Activated CD4-positive, alpha-beta memory T cell treated with anti-CD3 and anti-CD28 coated beads for 36 hours (primary cell): ENCODE measurements at places on chromosomes 2 and 18. TPM values are rescaled to one million over a fixed set of nuclear protein-coding genes. Genes with fewer than 3 reads are reported as not detected.
A peak's percentile ranks its signal among the peaks of the same experiment; 100 is the strongest.

DNA sequence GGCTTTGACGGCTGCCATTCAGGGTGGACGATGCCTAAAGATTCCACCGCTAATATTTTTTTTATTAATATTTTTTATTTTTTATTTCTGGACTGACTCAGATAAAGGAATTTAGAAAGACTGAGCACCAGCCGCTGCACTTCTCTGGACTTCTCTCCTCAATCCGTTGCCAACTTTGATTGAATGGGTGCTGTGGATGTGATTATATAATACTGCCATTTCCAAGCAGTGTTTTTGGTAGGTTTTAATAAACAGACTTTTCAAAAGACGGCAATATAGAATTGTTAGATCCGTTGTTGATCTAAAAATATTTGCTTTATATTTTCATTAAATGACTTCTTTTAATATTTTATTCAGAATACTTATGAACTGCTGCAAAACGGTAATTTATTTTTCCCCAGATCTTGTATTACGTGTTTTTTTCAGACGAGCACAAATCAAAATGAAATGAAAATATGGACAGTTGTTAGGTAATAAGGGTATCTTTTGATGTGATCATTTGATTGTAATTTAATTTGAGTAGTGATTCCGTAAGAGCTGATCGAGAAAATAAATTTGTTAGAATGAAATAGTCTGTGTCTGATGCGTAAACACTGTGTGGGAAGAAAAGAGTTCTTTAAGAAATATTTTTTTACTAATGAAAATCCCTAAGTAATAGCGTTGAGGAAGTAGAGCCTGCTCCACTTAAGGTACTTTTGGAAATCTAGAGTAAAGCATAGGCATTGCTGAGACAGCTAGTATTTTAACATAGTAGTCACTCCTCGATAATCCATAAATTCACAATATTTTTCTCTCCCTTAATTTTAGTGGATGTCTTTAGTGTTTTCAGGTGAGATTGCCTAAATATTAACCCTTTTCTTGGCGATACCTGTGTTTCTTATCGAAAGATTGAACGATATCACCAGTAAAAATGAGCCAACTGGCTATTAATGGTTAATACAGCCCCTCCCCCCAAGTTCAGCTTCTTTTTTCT lies 4.4 kb downstream of the POU3F3 start:
- no peak for DNase-seq

GRCh38 chr2:128422571-128422970 lies 103.9 kb upstream of the HS6ST1 start:
- DNase-seq = no peak

DNA sequence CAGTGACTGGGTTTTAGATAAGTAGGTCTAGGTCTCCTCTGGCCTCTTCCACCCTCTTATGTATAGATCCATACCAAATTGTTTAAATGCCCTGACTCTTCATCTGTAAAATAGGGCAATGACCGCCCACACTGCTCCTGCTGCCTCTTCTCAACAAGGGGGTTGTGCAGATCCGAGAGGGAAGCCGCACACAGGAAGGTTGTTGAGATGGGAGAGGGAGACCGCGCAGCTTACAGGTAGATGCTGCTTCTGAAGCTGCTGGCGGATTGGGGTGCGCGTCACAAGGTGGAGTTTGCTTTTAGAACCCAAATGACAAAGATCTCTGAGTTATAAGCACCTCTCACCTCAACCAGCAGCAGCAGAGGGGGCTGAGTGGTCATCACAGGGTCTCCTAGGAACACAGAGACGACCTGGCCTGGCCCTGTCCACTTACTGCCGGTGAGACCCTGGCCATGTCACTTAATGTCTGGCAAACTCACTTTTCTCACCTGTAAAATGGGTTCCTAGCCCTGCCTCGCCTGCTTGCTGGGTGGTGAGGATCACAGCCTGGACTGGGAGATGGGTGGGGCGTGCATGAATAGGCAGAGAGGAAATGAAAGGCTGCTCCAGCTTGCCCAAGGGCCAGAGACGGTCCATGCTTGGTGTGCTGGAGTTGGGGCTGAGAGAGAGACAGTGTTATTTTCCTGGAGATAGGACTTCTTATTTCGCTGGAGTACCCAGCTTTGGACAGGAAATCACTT lies 251.3 kb downstream of the EIPR1 start:
- no peak for DNase-seq

DNA sequence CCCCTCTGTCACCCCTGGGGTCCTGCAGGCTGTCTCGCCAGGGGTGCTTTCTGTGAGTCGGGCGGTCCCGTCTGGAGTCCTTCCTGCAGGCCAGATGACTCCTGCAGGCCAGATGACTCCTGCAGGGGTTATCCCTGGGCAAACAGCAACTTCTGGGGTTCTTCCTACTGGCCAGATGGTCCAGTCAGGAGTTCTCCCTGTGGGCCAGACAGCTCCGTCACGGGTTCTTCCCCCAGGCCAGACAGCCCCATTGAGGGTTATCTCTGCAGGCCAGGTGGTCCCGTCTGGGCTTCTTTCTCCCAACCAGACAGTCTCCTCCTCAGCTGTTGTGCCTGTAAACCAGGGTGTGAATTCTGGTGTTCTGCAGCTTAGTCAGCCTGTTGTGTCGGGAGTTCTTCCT lies 27.6 kb downstream of the ADNP2 start:
- DNase-seq = no peak

- no peak for DNase-seq
Observed at GRCh38 chr18:40524881-40525280, 1430.2 kb upstream of the PIK3C3 start.

GRCh38 chr18:64444819-64445218 lies 295.9 kb upstream of the LINC00305 start:
- no peak for DNase-seq

- peak; percentile 16 for DNase-seq
Observed at GRCh38 chr2:2647141-2647541, 316.1 kb upstream of the MYT1L start.

- DNase-seq = no peak
Observed at GRCh38 chr2:106044021-106044420, 150.1 kb downstream of the UXS1 start.

- DNase-seq = no peak
Observed at GRCh38 chr2:36578343-36579296, 19.3 kb downstream of the FEZ2 start.

DNA sequence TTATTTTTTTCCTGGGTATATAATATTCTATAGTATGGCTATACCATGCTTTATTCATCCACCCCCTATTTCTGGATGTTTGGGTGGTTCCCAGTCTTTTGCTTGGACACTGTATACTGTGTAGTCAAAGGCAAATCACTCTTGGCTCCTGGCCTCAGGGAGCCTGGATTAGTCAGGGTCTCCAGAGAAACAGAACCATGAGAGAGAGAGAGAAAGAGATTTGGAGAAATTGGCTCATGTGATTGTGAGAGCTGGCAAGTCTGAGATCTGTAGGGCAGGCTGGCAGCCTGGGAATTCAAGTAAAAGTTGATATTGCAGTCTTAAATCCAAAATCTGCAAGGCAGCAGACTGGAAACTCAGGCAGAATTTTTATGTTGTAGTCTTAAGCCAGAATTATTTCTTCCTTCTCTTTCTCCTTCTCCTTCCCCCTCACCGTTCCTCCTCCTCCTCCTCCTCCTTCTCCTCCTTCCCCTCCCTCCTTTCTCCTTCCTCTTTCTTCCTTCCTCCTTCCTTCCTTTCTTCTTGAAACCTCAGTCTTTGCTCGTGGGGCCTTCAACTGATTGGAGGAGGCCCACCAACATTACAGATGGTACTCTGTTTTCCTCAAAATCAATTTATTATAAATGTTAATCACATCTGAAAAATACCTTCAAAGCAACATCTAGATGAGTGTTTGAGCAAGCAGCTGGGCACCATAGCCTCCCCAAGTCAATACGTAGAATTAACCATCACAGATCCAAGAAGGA lies 33.0 kb downstream of the CTIF start:
- DNase-seq = no peak

- DNase-seq = no peak
Observed at GRCh38 chr18:68817584-68817983, 19.7 kb downstream of the CCDC102B start.

DNA sequence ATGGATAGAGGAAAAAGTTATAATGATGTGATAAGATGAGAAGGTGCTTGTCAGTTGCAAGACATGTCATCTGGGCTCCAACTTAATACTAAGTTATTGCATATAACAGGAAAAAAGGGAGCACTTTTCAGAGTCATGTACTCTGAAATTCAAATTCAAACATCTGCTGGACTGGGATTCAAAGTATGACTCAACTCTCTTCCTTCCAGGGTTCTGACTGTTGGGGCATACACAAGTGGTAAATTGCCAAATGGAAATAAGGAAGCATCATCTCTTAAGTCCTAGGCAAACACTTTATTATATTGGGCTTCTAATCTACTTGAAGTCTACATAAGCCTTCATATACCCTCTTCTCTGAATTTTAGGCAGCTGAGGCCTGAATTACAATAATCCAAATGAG lies 44.9 kb downstream of the ZBTB14 start:
- no peak for DNase-seq

GRCh38 chr2:213451542-213452239 lies 167.4 kb downstream of the SPAG16 start:
- DNase-seq = no peak

DNA sequence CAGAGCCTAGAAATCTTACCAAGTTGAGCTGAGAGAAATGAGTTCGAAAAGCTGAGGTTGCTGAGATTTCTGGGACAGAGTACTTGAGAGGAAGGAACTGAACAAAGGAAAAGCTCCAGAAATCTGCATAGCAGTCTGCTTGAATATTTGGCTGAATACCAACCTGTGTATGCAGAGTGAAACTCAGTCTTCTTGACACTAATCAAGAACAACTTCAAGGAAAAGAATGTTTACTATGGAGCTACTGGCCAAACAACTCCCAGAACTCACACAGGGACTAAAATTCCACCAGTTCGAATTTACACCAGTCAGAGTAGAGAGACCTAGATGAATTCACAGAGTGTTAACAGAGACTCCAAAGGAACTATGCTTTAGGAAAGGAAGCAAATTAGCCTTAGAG lies 66.5 kb downstream of the USP37 start:
- DNase-seq = no peak

DNA sequence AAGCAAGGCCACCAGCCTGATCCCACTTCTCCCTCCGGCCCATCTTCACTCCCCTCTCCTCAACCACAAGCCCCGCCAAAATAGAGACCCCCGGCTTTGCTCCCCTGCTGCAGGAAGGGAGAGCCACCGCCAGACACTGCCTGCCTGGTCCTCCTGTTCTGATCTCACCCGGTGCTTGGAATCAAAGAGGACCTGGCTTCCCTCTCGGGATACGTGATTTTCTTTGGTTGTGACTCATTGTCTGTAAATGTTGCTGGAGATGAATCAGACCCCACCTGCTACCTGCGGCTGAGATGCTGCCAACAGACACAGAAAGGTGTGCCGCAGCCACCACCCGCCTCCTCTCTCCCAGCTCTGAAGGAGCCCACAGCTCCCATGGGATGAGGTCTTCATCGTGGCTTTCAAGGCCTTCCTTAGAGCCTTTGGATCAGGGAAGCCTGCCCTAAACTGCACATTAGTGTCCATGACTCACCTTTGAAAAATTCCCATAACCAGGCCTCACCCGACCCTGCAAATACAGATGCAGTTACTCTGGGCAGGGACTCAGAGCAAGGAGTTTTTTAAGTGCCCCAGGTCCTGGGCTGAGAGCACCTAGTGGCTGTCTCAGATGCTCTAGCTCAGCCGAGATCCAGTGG lies 79.4 kb upstream of the ZNF532 start:
- no peak for DNase-seq

DNA sequence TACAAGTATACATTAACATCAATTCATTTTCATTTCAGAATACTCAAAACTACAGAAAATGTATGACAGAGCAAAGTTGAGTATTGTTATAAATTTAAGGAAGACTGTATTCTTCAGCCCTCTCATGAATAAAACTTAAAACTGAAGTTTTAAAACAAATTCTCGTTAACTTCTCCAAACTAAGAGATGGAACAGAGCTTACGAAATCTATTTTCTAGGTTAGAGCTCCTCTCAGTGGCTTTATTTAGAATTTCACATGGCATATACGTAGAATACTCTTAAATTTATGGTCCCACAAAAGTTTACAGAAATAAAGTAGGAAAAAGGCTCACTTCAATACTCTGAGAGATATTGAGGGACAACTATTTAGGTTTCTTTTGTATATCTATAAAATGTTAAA lies 612.1 kb downstream of the KCNJ3 start:
- no peak for DNase-seq

GRCh38 chr2:195392446-195393336 lies 264.3 kb upstream of the SLC39A10 start:
- no peak for DNase-seq

GRCh38 chr2:196592331-196592910 lies 47.1 kb upstream of the CCDC150 start:
- DNase-seq = no peak

DNA sequence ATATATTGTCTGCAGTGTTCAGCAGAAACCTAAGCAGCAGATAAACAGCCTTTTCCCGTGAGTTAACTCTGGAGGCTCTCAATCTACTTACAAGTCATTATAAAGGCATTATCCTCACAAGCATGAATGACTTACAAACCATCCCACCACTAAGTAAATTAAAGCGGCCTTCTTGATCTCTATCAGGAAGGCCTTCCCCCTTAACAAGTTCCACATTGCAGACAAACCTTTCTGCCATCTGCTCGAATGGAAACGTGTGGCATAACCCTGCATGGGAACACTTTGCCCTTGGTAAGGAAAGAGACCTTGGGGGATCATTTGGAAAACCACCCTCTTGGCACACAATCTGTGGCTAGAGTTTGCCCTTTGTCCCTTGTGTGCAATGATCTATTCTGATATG lies 199.5 kb downstream of the OSR1 start:
- DNase-seq = no peak

DNA sequence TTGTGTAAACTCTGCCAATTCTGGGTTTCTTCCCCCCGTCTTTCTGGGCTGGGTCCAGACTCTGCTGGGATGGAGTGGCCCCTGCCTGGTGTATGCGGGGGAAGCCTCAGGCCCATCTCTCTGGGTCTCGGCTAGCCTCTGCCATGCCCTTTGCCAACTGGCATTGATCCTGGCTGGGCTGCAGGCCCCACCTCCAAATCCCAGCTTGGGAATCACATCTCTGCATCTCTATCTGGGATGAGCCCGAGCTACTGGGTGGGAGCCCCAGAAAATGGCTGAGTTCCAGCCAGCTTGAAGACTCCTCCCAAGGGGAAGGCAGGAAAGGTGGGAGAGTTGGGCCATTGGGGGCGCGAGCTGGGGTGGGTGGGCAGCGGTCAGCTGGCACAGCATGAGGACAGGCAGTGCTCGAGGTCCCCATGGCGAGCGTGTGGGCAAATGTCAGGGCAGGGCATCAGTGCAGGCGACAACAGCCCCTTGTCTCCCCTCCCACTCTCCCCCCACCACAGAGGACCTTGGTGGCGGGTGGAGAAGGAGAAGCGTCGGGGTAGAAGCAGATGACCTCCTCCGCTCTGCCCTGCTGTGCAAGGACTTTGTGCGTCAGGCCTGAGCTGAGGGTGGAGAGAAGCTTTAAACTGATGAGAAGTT lies 139.4 kb downstream of the ASB1 start:
- DNase-seq = no peak

REG3A gene
- total RNA-seq = not detected

CTAGE1 gene
- total RNA-seq = not detected

SLC9A2 gene
- not detected for total RNA-seq

SMPD4 gene
- 65.8 TPM for total RNA-seq

GNLY gene
- total RNA-seq = 22.8 TPM

ABCG8 gene
- total RNA-seq = not detected

ATP8B1 gene
- total RNA-seq = not detected

KLHL41 gene
- total RNA-seq = not detected
